Fibroblast of villous mesenchyme (primary cell): ENCODE measurements at places on chromosomes 6 and 20. TPM values are rescaled to one million over a fixed set of nuclear protein-coding genes. Genes with fewer than 3 reads are reported as not detected.
A peak's percentile ranks its signal among the peaks of the same experiment; 100 is the strongest.

Gene KCNK16
- total RNA-seq = not detected in 2 replicates

DNA sequence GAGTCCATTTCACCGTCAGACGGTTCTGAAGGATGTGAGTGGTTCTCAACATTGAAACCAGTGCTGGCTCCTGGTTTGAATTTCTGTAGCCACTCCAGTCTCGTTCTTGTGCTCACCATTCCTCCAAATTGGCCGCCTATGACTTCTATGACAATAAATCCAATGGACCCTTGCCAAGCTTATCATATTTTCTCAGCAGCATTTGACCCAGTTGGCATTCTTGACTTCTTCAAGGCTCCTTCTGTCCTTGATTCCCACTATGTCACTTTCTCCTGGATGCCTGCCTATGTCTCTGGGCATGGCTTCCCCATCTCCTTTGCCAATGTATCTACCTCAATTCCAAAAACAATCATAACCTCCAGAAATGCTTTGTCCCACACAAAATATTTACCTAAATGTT, 756.0 kb upstream of the NRSN1 start:
- DNase-seq = no peak

- DNase-seq = no peak
These were observed 1267.0 kb upstream of the CITED2 start for GRCh38 chr6:140641412-140641811.

Gene BFSP1
- 2.9 and 4.7 TPM in 2 replicates for total RNA-seq

DNA sequence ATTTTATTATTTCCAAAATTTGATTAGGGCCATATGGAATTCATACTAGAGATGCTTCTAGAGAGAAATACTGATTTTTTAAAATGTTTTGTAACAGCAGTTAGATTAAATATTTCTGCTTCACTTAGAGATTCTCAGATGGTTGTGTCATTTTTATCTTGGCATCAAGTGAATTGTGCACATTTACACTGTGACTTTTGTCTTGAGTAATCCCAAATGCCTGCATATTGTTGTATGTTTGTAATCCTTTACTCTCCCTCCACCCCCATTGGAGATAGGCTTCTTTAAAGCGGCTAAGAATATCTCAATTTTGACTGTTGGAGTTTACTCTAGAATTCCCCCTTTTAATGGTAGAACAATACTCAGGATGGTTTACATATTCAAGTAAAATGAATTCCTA, 19.0 kb downstream of the STX16 start:
- DNase-seq = no peak

DNA sequence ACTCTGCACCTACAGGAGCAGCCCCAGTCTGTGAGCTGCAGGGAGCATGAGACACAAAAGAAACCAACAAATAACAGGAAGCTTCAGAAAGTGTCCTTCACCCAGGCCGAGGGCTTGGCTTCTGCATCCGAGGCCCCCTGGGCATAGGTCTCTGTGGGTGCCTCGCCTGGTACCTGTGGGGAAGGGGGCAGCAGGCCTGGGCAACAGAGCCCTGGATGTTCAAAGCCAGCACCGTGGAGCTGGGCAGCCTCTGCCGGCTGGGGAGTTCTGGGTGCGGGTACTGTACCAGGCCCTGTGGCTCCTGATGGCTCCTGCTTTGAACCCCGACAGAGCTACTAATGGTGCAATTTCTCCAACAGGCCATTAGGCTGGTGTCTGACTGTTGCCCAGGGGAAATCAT, 55.7 kb downstream of the TMEM242 start:
- DNase-seq = no peak

- no peak for DNase-seq
These were observed 40.4 kb upstream of the ZMYND8 start for GRCh38 chr20:47396762-47397476.

DNA sequence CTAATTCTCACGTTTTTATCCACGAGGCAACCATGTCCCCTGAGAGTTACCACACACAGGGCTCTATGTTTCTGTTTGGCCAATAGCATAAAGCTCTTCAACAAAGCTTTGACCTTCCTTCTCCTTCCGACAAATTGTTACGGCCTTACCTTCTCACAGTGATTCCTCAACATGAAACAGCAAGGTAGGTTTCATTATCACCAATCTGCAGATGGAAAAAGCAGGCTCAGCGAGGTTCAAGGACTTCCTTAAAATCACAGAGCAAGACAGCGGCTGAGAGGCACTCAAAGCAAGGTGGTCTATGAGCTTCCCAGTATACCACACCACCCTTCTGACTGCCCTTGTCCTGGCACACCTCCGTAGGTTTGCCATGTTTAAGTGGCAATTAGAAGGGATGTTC, 360.0 kb downstream of the CD83 start:
- DNase-seq = no peak

DNA sequence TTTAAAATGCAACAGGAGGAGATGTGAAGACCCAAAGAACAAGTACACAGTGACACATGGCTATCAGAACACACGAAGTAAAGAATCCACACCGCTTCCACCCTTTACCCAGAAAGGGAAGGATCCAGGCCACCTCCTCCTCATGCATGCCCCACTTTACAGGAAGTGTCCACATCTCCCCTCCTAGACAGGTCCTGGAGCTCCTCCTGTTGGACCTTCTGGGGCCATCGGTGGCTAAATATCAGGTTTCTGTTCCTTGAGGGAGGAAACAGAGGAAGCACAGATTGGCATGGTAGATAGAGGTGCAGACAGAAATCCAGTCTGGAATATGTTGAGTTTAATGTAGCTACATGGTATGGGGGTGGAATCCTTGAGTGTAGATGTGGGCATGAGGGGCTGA, 10.9 kb downstream of the NINL start:
- DNase-seq = peak; percentile 54

DNA sequence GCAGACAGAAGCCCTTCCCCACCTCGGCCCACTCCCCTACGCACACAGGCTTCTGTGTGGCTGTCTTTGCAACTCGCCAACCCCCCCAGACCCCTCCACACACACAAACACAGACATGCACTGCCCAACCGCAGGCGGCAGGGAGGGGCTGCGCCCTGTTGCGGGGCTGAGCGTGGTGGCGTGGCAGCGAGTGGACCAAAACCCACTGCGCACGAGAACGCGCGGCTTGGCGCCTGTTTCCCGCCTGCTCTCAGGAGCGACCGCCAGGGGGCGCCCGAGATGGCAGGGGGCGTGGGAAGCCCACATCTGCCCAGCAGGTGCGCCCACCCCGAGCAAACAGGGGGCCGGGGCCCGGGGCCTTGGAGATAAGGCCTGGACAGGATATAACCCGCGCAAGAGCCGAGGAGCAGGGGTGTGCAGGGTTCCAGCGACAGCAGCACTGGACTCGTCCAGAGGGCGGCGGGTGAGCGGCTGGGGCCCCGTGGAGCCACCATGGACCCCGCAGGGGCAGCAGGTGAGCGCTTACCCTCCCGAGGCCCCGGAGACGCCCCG, at the start of gene RBPJL:
Gene RBPJL (plus strand): TSS at position 410 of the 552 bp plus-strand sequence. CDS start 83 bp downstream, at position 493.
- no peak for DNase-seq

DNA sequence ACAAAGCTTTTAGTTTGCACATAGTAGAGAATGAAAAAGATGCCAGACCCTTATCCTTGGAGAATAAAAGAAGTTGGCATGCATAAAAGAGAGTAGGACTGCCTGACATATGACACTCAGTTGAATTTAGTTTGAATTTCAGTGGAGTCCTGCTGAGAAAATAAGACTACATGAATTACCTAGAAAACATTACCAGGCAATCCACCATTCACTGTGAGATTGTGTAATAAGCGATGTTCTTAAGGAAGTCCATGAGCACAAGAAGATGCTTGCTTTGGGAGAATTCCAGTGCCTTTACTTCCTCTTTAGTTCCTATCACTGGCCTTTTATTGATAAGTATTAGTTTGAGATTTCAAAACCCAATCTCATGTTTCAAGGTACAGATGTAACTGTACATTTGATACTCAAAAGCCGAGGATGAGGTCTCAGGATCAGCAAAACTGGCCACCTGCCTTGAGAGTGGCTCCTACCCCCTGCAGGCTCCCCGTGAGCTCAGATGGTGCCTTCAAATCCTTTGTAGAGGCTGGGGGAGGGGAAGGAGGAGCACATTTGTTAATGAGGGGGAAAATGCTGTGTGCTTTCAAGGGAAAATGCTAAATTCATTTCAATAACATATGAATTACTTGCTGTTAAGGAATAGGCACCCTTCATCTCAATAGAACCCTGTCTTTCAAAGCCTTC, 11.2 kb upstream of the UNC93A start:
- DNase-seq = no peak

- peak; percentile 84 for DNase-seq
These were observed 208.3 kb downstream of the TMEM200A start for GRCh38 chr6:130574146-130574545.

- peak; percentile 31 for DNase-seq
These were observed 275.6 kb downstream of the TENT5A start for GRCh38 chr6:81476881-81477280.

- DNase-seq = no peak
These were observed 210.9 kb downstream of the SYNE1 start for GRCh38 chr6:152426276-152426675.

GRCh38 chr6:125846292-125847024, 55.7 kb downstream of the NCOA7 start:
- DNase-seq = no peak

DNA sequence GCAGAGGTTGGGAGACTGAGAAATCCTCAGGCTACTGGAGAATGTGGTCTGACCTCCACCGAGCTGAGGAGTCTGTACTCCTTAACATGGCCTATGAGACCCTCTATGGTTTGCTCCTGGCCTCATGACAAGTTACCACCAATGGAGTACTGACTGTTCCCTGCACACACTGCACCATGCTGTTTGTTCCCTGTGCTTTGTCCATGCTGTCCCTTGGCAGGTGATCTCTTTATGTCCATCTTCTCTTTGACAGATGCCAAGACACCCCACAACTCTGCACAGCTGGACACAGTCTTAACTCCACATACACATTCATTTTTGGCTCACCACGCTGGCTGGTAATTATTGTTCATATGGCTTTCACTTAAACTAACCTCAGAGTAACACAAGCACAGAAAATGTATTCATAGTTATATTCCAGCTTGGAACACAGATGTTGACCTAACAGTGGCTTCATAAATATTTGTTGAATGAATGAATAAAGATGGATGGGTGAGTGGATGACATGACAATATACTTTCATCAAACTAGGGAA, 258.0 kb downstream of the ATXN1 start:
- DNase-seq = no peak

DNA sequence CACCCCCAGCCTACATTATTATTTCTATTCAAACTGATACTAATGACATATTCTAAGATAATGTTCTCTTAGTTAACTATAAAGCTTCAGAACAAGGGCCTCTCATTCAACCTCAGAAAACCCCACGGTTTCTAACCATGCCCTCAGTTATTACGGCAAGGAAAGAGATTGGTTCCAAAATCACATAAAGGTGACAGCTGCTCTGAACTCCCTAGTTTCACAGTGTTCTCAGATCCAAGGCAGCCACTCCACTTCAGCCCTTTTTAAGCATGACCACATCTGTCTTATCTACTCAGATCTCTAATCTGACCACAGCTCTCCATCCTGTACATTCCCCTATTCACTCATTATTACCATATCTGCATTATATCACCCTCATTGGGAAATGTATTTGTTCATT, 98.8 kb upstream of the CEP85L start:
- no peak for DNase-seq
